Activated CD8-positive, alpha-beta memory T cell treated with anti-CD3 and anti-CD28 coated beads, Interleukin-2, amount 50 U/mL, for 48 hours (primary cell): ENCODE measurements at places on chromosomes 6 and 20.
A peak's percentile ranks its signal among the peaks of the same experiment; 100 is the strongest.

GRCh38 chr6:108228416-108228815 lies 32.4 kb downstream of the SNX3 start:
- no peak for DNase-seq

DNA sequence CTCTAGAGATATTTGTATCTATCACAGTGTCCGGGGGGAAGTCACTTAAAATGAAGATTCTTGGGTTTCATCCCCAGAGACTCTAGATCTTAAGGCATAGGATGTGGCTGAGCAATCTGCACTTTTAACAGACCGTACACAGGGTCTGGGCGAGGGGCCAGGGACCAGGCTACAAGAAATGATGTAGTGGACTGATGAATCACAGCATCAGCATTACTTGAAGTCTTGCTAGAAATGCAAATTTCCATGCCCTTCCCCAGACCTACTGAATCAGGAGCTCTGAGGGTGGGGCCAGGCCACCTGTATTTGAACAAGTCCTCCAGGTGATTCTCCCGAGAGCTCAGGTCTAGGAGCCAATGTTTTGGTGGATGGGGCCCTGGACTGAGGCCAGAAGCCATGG lies 168.4 kb downstream of the DOK5 start:
- no peak for DNase-seq

- no peak for DNase-seq
Measured at GRCh38 chr20:46093531-46093930, 3.8 kb upstream of the NCOA5 start.

- DNase-seq = no peak
Measured at GRCh38 chr6:20479526-20479925, 54.7 kb upstream of the CDKAL1 start.

- no peak for DNase-seq
Measured at GRCh38 chr6:40219799-40220198, 285.5 kb upstream of the MOCS1 start.

GRCh38 chr6:123702943-123703342 lies 66.2 kb upstream of the TRDN start:
- DNase-seq = no peak

DNA sequence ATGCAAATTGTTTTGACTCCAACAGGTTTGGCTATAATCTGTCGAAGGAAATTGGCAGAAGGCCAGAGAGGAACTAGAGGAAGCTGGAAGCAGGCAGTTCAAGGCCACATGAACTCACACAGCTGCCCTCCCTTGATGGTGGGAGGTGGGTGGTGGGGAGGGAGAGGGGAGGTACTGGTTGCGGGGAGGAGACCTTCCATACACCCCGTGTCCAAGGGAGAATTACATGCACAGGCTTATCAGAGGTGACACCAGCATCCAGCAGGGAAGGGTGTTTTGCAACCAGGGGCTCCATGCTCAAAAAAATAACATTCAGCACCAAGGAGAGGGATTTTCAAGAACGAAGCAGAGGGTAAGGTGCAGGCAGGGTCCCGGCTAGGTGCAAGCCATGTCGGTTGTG lies 9.1 kb downstream of the PRND start:
- no peak for DNase-seq

- DNase-seq = no peak
Measured at GRCh38 chr6:100454551-100455229, 10.0 kb downstream of the SIM1 start.

GRCh38 chr6:98670045-98670746 lies 164.2 kb upstream of the POU3F2 start:
- no peak for DNase-seq

DNA sequence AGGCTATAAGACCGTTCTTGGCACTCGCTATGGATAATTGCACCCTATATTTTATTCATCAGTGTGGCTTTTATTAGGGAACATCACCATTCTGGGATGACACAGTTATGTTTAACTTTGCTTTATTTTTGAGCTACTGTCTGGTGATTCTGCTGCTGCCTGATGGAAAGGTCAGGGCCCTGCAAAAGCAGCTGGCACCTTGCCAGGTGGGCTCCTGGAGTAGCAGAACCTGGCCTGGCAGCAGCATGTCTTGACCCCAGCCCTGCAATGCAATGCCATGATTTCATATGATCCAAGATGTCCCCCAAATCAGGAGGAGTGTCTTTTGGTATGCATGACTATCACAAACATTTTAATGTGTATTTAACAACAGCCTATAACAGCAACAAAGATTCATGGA lies 228.4 kb upstream of the RSPO3 start:
- no peak for DNase-seq

DNA sequence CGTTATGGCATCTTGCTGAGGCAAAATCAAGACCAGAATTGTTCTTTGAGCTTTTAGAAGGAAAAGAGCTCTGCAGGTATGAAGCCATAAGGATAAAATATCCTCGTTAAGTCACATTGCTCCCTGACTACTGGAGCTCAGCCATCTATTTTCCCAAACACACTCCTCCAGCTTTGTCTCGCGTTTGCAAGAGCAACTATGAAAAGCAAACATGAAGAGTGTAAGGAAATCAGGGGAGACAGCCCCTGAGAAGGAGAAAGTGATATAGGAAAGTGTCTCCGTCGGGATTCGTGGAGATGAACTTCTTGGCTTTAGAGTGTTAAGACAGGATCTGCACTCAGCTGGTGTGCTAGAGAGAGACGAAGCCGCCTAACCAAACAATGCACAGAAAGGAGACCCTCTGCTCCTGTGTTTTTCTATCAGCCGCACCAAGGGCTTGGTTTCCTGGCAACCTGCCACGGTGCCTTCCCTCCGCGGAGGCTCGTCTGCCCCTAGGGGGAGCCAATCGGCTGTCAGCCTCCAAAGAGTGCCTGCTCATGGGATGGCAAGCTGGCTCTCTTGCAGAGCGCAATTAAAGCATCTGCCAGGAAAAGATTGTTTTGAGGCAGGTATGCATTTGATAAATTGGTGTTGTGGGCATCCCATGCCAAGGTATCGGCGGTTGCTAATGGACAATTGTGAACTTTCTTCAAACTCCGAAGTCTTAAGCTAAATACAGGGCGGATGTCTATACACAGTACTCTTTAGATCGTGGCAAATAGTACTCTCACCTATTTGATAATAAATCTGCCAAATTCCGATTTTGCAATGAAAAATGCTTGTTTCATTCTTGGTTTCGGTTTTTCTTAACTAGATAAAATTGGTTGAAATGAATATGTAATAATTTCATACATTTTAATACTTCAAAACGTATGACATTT lies 603.2 kb downstream of the RNF144B start:
- DNase-seq = peak; percentile 69

- no peak for DNase-seq
Measured at GRCh38 chr6:14517516-14518105, 400.0 kb downstream of the CD83 start.

GRCh38 chr20:12072221-12072953 lies 154.7 kb downstream of the BTBD3 start:
- no peak for DNase-seq

GRCh38 chr6:31880616-31881015 lies 1.8 kb upstream of the SLC44A4 start:
- no peak for DNase-seq
